ENCODE measurements at places on chromosomes 11 and 22. TPM values are rescaled to one million over a fixed set of nuclear protein-coding genes. Genes with fewer than 3 reads are reported as not detected.

The FHIP1B gene
- 22.2 TPM for total RNA-seq

The SELENOH gene
- 129 TPM for total RNA-seq

The OR52E8 gene
- total RNA-seq = not detected

The TSGA10IP gene
- total RNA-seq = not detected

The LGR4 gene
- 0.29 TPM for total RNA-seq

The LRP4 gene
- total RNA-seq = 0.15 TPM

The CEND1 gene
- 0.20 TPM for total RNA-seq

The KREMEN1 gene
- not detected for total RNA-seq

The TTC38 gene
- 12.5 TPM for total RNA-seq

The SCARF2 gene
- total RNA-seq = 1.2 TPM

The ANKK1 gene
- total RNA-seq = 0.15 TPM

The MAJIN gene
- 0.54 TPM for total RNA-seq

DNA sequence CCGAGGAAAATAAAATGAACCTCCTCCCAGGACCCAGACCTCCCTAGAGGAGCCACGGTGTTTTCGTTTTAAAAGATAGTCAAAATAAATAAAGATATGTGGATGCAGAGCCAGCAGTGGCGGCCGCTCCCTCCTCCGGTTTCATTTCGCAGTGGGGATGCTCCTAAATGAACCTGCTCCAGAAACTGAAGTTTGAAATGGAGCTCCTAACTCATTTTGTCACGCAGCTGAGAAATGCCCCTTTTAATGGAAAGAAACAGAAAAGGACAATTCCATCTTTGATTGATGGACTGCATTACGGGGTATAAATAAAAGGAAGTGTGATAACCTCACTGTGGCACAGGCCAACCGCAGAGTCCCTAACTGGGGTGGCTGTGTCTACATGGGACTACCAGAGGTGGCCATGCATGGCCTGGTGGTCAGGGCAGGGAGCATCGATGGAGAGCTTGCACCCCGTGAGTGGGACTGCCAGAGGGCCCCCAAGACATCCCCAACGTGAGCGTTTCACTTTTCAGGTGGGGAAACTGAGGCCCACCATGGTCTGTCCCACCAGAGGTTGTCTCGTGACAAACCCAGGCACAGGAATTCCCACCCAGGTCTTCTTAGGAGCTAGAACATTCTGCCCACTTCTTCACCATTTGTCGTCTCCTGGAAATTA lies 426.6 kb downstream of the BRD1 start:
- no peak for DNase-seq

GRCh38 chr11:17600316-17601255 lies 53.5 kb downstream of the OTOG start:
- DNase-seq = peak; percentile 3

DNA sequence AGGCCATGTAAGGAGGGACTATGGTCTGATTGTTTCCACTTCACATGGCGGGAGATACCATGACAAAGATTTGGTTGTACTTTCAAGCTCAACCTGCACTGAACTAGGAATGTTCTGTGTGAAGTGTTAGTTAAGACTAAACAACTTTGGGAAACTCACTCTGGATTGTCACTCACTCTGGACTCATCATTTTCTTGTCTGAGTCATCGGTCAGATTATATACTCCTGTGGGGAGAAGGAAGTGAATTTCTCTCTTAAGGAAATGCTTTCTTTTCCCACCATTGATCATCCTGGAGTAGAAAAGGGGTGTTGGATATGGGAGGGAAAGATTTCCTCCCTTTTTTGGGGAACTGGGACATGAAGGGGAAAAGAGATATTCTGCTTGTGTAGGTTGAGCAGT lies 26.9 kb upstream of the CAT start:
- no peak for DNase-seq

DNA sequence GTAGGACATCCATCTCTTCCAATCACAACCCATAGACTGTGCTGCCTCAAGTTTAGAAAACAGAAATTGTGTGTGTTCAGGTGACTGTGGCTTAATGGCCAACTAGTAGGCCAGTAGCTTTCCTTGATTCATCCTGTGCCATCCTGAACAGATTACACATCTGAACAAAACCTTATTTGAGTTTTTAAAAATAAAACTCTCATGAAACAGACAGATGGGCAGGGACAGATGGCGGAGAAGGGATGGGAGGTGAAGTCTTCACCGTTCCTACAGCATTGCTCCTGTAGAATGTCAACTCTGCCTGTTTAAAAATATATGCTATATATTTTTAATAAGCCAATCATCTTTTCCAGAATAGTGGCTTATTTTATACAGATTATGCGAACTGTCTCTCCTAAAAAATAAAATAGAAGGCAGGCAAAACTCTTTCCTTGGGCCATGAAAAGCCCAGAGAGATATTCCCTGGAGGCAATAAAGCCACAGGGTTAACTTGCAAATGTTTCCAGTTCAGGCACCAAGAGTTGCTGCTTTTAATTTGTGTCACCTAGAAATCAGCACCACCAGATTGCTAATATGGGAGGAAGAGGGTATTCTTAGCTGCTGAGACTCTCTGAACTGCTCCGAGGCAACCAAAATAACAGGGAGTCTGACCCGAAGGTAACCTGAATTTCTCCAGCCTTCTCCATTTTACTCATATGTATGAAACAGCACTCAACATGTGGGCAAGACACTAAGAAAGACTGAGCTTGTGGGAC lies 861.2 kb downstream of the OPCML start:
- no peak for DNase-seq

DNA sequence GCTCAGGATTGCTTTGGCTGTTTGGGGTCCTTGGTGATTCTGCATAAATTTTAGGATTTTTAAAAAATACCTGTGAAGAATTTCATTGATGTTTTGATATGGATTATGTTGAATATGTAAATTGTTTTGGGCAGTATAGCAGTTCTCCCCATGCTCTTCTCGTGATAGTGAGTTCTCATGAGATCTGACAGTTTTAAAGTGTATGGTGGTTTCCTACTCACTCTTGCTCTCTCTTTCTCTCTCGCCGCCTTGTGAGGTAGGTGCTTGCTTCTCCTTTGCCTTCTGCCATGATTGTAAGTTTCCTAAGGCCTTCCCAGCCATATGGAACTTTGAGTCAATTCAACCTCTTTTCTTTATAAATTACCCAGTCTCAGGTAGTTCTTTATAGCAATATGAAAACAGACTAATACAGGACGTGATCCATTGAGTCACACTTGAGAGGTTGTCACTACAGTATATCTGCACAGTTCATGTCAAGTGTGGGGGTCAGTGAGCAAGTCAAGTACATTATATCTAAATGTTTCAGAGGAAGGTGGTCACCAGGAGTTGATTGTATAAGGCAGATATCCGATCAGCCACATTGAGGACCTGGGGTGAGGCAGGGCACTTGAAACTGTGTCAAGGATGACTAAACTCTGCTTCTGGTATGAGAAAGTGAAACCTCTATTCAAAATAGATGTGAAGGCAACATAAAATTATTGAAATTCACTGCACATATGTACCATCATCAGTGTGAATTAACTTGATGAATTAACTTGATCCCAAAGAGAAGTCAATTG lies 70.7 kb upstream of the CCDC179 start:
- no peak for DNase-seq

GRCh38 chr11:11016943-11017342 lies 159.1 kb upstream of the ZBED5 start:
- DNase-seq = no peak

- no peak for DNase-seq
These were observed 75.1 kb upstream of the TSPAN18 start for GRCh38 chr11:44651535-44652155.

GRCh38 chr11:45324459-45324858 lies 38.3 kb upstream of the SYT13 start:
- DNase-seq = no peak

DNA sequence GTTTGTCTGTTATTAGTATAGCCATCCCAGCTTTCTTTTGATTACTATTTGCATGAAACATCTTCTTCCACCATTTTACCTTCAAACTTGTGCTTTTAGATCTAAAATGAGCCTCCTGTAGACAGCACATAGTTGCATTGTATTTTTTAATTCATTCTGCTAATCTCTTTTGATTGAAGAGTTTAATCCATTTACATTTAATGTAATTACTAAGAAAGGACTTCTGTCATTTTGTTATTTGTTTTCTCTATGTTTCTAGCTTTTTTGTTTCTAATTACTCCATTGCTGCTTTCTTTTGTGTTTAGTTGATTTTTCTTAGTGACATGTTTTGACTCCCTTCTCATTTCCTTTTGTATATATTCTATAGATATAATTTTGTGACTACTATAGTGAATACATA lies 43.7 kb upstream of the ZBTB44 start:
- DNase-seq = no peak

DNA sequence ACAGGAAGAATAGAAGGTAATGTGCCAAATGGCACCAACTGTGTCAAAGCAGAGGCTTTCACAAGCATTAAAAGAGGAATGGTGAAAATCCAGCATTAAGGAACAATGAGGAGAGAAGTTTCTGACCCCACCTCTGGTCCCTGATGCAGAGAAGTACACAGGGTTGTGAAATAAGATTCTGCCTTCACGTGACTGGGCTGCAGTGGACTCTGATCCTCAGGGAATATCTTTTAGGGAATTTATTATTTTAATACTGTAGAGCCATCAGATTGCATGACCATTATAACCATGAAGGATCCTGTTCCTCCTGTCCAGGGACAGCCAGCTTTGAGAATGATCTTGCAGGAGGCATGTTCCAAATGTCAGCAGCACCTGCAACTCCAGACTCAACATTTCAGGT lies 74.4 kb upstream of the FAR1 start:
- DNase-seq = no peak

- DNase-seq = no peak
These were observed 11.2 kb upstream of the LINC01488 start for GRCh38 chr11:69470301-69470700.

DNA sequence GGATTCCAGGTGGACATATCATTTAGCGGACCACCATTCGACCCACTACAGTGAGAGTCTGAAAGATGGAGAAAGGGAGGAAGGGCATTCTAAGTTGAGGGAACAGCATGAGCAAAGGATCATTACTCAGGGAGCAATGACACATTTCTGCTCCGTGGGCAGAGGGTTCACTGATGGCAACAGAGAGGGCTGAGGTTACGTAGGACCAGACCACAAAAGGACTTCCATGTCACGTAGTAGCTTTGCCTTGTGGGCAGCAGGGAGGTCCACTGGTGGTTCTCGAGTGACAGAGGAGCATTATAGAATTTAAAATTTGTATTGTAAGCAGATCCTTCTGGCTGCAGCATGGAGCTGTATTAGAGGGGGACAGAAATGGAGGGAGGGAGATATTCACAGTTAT lies 109.7 kb upstream of the NAV2 start:
- DNase-seq = no peak

GRCh38 chr11:33323421-33323820 lies 66.2 kb downstream of the HIPK3 start:
- no peak for DNase-seq

DNA sequence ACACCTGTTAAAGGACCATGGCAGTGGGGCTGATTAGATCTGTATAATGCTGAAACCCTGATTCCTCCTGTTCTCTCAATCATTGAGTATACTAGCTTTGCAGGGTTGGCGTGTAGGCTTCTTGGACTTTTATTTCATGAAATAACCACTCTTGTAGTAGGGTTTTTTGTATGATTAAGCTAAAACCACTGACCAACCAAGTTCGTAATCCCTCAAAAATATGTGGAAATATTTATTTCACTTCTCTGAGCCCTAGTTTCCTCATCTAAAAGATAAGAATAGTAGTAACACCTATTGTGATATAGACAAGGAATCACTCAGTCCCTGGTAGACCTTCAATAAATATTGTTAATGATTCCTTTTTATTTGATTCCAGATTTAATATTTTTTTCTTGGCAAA lies 4.2 kb downstream of the API5 start:
- DNase-seq = no peak

DNA sequence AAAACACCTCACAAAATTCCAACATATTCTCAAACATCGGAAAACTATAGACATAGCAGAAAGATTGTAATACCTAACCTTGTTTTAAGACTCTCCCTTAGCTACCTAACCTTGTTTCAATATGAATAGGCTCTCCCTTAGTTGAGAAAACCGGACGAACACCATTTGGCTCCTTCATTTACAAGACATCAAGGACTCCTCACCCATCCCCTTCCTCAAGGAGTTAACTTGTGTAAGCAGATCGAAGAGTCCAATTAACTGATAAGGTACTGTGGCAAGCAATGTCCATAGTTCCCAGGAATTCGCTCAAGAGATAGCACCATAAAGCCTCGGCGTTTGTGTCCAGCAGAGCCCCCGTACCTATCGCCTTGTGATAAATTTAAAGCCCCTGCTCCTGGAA lies 4.6 kb upstream of the ACRV1 start:
- DNase-seq = no peak

- no peak for DNase-seq
These were observed 163.2 kb downstream of the BRD1 start for GRCh38 chr22:49664371-49664881.

DNA sequence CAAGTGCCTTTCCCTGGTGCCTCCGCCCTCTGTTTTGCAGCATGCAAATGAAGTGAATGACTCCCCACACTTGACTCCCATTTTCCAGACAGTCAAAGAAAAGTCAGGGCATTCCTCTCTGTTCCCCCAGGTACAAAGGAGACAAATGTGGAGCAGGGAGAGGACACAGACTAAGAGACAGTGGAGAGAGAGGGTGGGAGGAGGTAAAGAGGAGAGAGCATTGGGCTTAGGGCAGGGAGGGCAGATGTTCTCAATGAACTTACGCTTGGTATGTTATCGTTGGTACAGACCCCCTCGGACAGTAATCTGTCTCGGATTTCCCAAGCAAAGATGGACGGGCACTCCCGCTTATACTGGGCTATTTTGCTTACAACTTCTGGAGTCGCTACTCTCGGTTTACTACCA lies 9.8 kb downstream of the PAX6 start:
- no peak for DNase-seq

DNA sequence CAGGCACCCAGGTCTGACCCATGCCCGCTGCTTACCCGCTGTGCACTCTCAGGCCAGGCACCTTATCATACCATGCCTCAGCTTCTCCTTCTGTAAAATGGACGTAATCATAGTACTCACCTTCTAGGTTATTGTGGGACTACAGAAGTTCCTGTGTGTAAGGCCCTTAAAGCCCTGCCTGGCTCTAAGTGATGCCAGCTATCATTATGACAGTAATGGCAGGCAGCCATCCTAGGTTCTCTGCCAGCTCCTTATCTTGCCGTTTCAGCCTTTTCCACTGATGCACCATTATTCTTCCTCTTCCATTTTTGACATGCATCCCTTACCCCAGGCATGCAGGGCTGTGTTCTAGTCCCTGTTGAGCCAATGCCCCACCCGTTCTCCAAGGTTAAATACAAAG lies 57.9 kb downstream of the DBX1 start:
- no peak for DNase-seq

DNA sequence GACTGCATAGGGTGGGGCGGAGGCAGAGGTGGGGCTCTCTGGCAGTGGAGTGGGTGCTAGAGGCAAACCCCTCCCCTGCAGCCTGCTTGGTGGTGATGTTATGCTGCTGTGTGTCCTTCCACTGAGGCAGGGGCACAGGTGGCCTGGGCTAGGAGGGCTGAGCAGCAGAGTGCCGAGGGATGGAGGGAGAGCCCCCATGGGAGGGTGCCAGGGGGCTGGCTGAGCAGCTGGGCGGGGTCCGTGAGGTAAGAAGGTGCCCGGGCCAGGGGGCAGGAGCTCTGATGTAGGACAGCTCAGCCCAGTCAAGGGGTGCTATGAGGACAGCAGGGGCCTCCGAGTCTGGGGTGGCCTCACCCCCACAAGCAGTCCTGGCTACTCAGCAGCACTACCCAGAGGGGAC lies 4.2 kb downstream of the CLDN5 start:
- DNase-seq = no peak

All from activated CD4-positive, alpha-beta T cell treated with anti-CD3 and anti-CD28 coated beads, Interleukin-2, amount 10 ng/mL, durations not matched to agents 7 days and 5 days (primary cell).